ENCODE measurements at places on chromosomes 7 and 10. TPM values are rescaled to one million over a fixed set of nuclear protein-coding genes. Genes with fewer than 3 reads are reported as not detected.

- H3K27me3 ChIP-seq, result no peaks in the 10 kb centered on the region
- H3K27ac ChIP-seq, result no peak overlapping the region
- no peaks in the 10 kb centered on the region for H3K36me3 ChIP-seq
- H3K4me1 ChIP-seq, result no peaks in the 10 kb centered on the region
These were observed 24.7 kb upstream of the FEZF1 start for GRCh38 chr7:122329145-122329802.

GRCh38 chr10:127534074-127534473, 15.0 kb upstream of the NPS start:
- H3K27ac ChIP-seq, result no peak overlapping the region
- no peaks in the 10 kb centered on the region for H3K4me1 ChIP-seq
- H3K4me3 ChIP-seq, result no peak overlapping the region

Gene TMEM270
- 0.72 TPM for total RNA-seq

Gene SEMA3E
- 2.1 TPM for total RNA-seq

Gene OPN1SW
- total RNA-seq, result not detected

DNA sequence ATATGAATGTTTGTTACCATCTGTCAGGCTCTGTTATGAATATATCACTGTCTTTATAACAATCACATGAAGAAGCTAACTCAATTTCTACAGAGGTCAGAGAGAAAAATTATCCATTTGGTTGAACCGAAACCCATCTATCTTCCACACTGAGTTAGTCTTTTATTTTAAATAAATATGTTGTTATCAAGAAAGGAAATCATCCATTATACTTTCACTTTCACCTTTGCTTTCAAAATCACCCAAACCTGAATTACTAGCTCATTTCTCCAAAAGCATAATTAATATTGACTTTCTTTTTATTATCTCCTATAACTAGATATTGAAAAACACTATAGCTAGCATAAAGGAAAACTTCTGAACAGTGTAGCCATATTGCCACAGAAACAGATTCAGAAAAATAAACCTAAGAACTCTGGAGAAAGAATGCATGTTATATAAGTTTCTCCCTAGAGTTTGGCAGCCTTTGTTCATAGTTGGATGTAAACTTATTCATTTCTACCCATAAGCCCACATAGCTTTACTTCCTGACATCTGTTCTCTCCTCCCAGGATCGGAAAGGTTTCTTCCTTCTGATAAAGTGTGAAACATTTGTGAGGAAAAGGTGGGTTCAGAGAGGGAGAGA, 66.0 kb downstream of the NPSR1 start:
- H3K4me1 ChIP-seq, result 0 out of 2 replicates have a peak, but pooled peaks cover 8% of the 10 kb centered on the region
- no peak for DNase-seq
- no peaks in the 10 kb centered on the region for H3K36me3 ChIP-seq
- no peak overlapping the region for H3K27ac ChIP-seq
- H3K4me3 ChIP-seq, result no peak overlapping the region
- H3K27me3 ChIP-seq, result no peaks in the 10 kb centered on the region
